ENCODE measurements at places on chromosomes 7 and 10. TPM values are rescaled to one million over a fixed set of nuclear protein-coding genes. Genes with fewer than 3 reads are reported as not detected.

- H3K36me3 ChIP-seq: no peaks in the 10 kb centered on the region
- no peak overlapping the region for H3K27ac ChIP-seq
- no peak overlapping the region for H3K4me3 ChIP-seq
- no peak for DNase-seq
Observed at GRCh38 chr10:15265056-15265455, 96.6 kb upstream of the NMT2 start.

EBLN1 gene
- not detected for total RNA-seq

- no peak overlapping the region for H3K27ac ChIP-seq
- H3K4me3 ChIP-seq: no peak overlapping the region
- DNase-seq: no peak
- H3K27me3 ChIP-seq: no peaks in the 10 kb centered on the region
- H3K4me1 ChIP-seq: no peaks in the 10 kb centered on the region
- no peaks in the 10 kb centered on the region for H3K36me3 ChIP-seq
Observed at GRCh38 chr10:114575417-114576131, 82.5 kb downstream of the ABLIM1 start.

DNA sequence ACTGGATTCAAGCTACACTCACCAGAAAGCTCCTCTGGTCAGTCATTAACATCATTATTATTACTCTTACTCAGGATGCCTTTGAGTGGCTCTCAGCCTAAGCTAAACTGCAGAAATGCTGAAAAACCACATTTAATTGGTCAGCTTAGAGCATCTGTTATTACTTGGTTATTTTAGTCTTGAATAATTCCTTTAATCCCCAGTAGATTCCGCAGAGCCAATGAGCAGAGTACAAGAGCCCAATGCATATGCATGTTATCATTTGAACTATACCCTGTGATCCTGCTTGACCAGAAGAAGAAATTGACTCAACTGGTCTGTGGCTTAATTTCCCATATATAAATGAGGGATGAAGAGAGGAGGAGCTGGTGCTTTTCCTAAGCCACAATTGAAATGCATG is 417.6 kb upstream of the C7orf33 start:
- no peaks in the 10 kb centered on the region for H3K4me1 ChIP-seq
- no peak for DNase-seq
- H3K27ac ChIP-seq: no peak overlapping the region
- H3K27me3 ChIP-seq: no peaks in the 10 kb centered on the region

DNA sequence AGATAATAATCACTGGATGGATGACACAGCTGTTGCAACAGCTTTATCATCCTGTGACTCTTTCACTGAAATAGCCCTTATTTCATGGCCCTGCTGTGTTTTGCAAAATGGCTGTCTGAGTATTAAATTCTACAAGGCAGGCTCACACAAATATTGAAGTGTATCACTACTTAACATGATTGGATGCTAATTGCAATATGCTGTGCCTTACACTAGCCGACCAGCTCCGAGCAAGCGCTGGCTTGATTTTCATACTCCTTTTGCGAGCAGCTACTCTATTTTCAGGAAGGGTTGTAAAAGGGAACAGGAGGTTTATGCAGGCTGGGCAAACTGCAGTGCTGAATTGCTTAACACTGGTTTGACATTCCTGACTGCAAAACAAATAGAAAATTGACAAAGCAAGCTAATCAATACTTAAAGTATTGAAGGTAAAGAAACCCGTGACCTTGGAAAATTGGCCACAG is 121.6 kb downstream of the CACNB2 start:
- H3K4me1 ChIP-seq: no peaks in the 10 kb centered on the region
- no peak overlapping the region for H3K4me3 ChIP-seq
- H3K27ac ChIP-seq: no peak overlapping the region
- no peaks in the 10 kb centered on the region for H3K36me3 ChIP-seq
- DNase-seq: no peak

RPEL1 gene
- total RNA-seq: not detected

CC2D2B gene
- total RNA-seq: 0.64 TPM

ERLIN1 gene
- total RNA-seq: 3.9 TPM

DNA sequence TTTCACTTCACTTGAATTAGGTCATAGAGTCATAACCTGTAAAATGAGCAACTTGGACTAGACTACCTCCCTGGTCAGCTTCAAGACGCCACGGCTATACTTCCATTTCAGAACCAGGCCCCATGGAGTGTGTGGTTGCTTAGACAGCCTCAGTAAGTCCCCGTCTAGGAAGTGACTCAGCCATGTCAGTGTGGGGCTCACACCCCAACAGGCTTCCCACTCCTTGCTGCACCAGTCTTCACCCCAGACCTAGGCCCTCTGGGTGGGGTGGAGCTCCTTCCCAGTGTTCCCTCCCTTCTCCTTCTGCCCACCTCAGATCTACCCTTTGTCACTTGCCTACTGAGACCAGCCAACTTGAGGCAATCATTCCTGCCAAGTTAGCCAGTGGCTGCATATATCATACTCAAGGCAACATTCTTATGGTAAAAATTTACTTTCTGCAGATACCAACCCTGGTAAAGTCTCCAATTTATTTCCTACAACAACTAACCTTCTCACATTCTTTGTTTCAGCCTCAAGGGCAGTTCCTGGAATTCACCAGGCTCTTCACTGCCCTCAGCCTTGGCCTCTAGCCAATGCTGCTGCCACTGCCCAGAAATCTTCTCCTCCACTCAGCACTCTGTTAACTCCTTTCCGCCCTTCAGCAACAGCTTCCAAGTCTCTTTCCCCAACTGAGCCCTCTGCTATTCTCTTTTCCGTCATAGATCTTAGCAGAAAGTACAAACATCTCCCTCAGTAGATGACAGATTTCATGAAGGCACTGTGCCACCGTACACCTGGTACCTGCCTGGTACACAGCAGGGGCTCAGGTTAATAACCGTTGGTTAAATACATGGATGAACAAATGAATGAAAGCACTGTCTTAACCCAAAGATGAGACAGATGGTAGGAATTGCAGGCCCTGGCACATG is 31.3 kb upstream of the ZNRF2 start:
- H3K4me3 ChIP-seq: no peak overlapping the region
- no peaks in the 10 kb centered on the region for H3K27me3 ChIP-seq
- H3K4me1 ChIP-seq: no peaks in the 10 kb centered on the region
- no peak overlapping the region for H3K27ac ChIP-seq

ARHGAP22 gene
- 0.60 TPM for total RNA-seq

GRCh38 chr7:118076564-118076963 is 107.4 kb upstream of the LSM8 start:
- H3K36me3 ChIP-seq: no peaks in the 10 kb centered on the region
- no peak overlapping the region for H3K27ac ChIP-seq
- H3K4me3 ChIP-seq: no peak overlapping the region
- no peak for DNase-seq

LRRTM3 gene
- total RNA-seq: not detected

TAS2R41 gene
- total RNA-seq: 3.4 TPM

IGFBP3 gene
- 8.5 TPM for total RNA-seq

- H3K27ac ChIP-seq: no peak overlapping the region
- H3K27me3 ChIP-seq: no peaks in the 10 kb centered on the region
- H3K36me3 ChIP-seq: no peaks in the 10 kb centered on the region
- H3K4me3 ChIP-seq: no peak overlapping the region
- DNase-seq: no peak
- H3K4me1 ChIP-seq: no peaks in the 10 kb centered on the region
Observed at GRCh38 chr7:28110427-28111012, 70.1 kb downstream of the JAZF1 start.

GRCh38 chr7:14420768-14421167 is 431.3 kb upstream of the ETV1 start:
- no peaks in the 10 kb centered on the region for H3K4me1 ChIP-seq
- no peaks in the 10 kb centered on the region for H3K36me3 ChIP-seq
- no peak overlapping the region for H3K27ac ChIP-seq
- no peak for DNase-seq

DNA sequence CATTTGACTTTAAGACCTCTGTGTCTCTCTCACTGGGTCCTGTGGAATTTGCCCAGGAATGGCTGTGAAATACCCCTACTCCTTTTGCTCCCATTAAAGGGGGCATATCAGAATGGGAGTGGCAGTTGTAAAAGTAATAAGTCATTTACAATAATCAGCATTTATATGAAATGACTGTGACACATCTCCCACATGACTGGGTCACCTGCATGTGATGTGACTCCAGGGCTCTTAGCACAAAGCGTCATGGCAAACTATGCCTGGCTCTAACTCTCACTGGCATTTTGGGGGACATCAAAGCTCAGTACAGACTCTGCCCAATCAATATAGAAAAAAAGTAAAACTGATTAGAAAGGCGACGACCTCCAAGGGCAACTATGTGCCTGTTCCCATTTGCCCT is 157.6 kb downstream of the RPS24 start:
- no peak for DNase-seq
- H3K36me3 ChIP-seq: no peaks in the 10 kb centered on the region
- H3K27ac ChIP-seq: no peak overlapping the region
- no peaks in the 10 kb centered on the region for H3K27me3 ChIP-seq
- no peak overlapping the region for H3K4me3 ChIP-seq

- H3K4me1 ChIP-seq: no peaks in the 10 kb centered on the region
- H3K27ac ChIP-seq: no peak overlapping the region
- H3K4me3 ChIP-seq: no peak overlapping the region
- no peak for DNase-seq
- H3K27me3 ChIP-seq: no peaks in the 10 kb centered on the region
- H3K36me3 ChIP-seq: no peaks in the 10 kb centered on the region
Observed at GRCh38 chr7:47357863-47358262, 224.0 kb downstream of the TNS3 start.

- no peak overlapping the region for H3K27ac ChIP-seq
- no peak for DNase-seq
- no peaks in the 10 kb centered on the region for H3K36me3 ChIP-seq
- H3K4me1 ChIP-seq: no peaks in the 10 kb centered on the region
Observed at GRCh38 chr7:155021699-155022145, 18.8 kb upstream of the PAXIP1 start.

DNA sequence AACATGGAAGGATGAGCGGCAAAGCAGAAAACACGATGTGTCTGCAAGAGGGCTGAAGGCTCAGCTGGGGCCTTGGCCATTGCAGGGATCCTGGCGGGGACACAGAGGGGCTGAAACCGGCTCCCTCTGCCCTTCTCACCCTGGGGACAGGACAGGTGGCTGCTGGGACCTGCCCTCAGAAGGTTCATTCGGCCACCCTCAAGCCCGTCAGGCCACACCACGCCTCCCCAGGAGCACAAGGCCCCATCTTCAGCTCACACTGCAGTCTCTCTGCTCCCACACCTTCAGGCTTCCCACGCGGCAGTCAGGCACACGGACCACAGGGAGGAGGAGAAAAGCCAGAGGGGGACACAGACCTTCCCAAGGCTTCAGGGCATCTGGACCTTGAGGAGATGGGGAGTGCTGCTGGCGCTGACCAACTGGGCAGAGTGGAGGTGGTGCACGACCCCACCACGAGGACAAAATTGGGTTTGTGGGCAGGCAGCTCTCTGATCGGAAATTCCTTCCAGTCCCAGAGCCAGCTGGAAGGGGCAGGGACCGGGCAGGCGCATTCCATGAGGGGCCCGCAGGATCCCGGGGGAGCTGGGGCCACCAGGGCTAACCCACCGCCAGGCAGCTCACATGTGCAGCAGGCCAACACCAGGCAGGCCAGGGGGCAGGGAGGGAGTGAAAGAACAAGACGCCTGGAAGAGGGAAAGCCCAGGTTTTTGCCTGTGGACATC is 104.0 kb downstream of the MAD1L1 start:
- no peaks in the 10 kb centered on the region for H3K4me1 ChIP-seq

UCN3 gene
- not detected for total RNA-seq

FXYD4 gene
- total RNA-seq: not detected

- H3K27me3 ChIP-seq: no peaks in the 10 kb centered on the region
- H3K27ac ChIP-seq: no peak overlapping the region
- peaks cover 26% of the 10 kb centered on the region for H3K4me1 ChIP-seq
- no peak overlapping the region for H3K4me3 ChIP-seq
- no peak for DNase-seq
Observed at GRCh38 chr10:1120801-1121211, 64.6 kb downstream of the WDR37 start.

DNA sequence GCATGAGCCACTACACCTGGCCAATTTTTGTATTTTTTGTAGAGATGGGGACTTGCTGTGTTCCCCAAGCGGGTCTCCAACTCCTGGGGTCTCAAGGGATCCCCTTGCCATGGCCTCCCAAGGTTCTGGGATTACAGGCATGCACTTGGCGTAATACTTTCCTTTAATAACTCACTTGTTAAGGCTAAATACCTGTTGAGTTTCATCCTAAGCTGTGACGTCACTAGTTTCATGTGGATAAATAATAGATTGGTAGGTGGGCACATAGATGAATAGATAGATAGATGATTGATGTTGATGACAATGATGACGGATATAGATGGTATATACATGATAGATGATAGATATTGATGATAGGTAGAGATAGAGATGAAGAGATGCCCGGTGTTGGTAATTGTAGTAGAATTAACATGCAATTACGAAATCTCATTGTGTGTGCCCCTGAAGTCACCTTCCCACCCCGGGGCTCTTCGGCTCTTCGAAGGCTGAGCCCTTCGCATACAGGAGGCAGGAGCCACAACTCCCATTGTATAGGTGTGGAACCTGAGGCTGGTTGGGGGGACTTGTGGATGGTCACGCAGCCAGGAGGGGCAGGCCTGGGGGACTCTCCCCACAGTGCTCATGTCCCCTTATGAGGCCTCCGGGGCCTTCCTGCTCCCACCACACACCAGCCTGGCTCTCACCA is 2.6 kb downstream of the GRIFIN start:
- no peaks in the 10 kb centered on the region for H3K36me3 ChIP-seq
- no peak overlapping the region for H3K27ac ChIP-seq
- no peak for DNase-seq

DNA sequence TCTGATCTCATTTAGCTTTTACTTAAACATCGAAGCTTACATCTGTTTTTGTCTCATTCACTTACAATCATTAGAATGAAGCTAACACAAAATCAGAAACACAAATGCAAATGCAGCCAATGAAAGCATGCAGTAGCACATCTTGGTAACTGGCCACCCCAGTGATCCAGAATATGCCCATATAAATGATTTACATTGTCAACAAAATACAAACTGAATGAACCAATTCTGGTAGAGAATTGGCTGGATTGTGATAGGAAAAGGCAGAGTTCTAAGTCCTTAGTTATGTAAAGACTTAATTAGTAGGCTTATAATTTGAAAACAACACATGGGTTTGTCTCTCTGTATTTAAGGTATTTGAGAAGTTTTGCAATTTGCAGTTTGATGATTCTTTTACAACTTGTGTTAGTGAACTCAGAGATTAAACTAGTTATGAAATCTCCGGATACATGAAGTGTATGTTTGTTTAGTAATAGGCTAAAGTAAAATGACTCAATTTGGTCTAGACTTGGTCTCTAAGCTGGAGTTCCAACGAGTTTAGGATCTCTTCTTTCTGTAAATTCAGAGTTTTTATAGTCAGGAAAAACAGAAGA is 21.2 kb downstream of the TECTB start:
- H3K27me3 ChIP-seq: no peaks in the 10 kb centered on the region
- H3K27ac ChIP-seq: no peak overlapping the region
- no peaks in the 10 kb centered on the region for H3K36me3 ChIP-seq
- H3K4me1 ChIP-seq: no peaks in the 10 kb centered on the region
